MG63 (cell line): ENCODE measurements at places on chromosomes 1 and 21.

DNA sequence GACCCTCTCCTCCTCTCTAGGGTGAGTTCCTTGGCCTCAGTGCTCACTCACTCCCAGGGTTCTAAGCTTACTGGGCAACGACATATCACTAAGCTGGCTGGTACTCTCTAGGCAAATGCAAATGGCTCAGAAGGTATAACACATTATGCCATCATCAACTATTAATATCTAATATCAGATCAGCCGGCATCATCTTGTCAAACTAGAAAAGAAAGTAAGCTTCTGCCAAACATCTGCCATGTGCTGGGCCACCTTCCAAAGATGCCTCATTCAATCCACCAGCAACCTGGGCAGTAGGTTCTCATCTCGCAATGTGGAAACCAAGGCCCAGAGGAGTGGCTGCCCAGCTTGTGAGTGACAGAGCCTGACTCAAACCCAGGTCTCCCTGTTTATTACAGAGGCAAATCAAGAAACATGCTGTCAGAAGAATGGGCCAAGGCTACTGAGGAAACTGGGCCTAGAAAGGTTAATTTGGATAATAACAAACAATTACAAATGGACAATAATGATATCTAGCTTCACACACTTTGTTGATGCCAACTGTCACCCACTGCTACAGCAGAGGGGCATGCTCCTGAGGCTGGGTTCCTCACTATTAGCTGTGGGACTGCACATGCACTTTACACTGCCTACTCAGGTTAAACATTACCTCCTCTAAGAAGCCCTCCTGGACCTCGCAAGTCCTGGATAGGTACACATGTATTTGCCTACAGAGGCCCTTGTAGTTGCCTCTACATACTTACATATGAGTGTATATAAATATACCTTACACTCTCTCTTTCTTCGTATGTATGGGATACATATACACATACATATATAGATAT lies 183.3 kb upstream of the JUN start:
- no peak for DNase-seq

- DNase-seq: no peak
Observed at GRCh38 chr1:166705376-166706289, 133.6 kb upstream of the POGK start.

DNA sequence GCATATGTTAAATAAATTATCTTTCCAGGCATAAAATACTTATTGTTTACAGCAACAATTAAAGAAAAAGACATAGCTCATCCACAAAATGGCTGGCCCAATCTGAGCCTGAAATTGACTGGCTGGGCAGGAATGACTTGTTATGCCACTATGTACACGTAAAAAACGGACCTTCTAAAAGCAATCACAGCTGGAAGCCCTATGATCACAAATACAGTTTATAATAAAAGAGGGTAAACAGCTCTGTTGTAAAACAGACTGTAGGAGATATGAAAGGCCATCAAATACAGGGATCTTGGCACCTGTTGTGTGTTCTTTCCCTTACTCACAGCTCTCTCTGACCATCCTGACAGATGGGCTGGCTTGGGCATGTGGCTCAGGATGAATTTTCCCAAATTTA lies 70.5 kb upstream of the DMRTA2 start:
- no peak for DNase-seq

DNA sequence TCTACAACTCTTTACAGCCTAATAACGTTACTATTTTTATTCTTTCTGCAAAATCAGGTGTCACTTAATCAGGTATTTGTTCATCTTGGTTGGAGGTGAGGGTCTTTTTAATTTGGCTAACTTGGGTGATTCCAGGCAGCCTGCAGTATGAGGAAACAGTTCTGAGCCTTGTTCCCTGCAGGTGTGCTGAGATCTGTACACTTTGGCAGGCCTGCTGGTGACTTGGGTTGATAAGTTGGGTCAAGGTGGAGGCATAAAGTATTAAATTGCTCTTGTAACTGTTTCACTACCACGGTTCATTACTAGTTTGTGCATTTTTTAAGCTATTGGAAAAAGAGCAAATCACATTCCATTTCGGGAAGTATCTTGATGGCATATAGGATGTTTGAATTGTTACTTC lies 10.0 kb downstream of the MAP3K21 start:
- no peak for DNase-seq

DNA sequence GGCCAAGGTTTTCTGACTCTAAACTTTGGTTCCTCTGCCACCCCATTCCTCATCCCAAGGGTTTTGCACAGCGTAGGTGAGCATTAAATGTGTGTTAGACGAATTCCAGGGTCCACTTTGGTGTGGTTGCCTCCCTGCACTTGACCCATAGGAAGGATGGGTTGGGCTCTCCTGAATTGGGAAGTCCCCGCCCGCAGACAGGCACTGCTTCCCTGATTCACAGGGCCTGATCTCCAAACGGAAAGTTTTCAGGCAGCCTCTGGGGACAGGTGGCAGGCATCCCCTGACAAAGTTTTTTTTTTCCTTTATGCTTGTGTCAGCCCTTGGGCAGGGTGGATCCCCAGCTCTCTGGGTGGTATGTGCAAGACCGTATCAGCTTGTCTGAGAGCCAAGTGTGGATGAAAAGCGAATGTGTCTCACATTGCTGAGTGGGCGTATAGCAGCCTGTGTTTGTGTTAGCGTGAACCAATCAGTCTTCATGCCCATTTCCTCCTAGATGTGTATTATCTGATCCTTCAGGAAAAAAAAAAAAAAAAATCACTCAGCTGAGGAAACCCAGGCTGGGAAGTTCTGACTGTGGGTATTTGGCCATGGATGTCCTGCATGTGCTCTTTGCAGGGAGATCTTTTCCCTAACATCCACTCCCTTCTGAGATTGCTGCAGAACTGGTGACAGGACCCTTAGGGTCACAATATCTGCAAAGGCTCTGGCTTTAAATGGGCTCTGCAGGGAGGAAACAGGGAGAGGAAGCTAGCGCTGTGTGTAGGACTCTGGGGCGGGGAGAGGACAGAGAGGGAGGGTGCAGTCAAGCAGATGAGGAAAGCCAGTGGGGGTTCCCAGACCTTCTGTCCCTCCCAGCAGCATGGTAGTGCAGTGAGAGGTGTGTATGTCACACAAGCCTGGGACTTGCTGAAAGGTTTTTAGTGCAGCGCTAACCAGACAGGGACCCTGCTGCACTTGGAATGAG lies 42.2 kb upstream of the TRABD2B start:
- no peak for DNase-seq

DNA sequence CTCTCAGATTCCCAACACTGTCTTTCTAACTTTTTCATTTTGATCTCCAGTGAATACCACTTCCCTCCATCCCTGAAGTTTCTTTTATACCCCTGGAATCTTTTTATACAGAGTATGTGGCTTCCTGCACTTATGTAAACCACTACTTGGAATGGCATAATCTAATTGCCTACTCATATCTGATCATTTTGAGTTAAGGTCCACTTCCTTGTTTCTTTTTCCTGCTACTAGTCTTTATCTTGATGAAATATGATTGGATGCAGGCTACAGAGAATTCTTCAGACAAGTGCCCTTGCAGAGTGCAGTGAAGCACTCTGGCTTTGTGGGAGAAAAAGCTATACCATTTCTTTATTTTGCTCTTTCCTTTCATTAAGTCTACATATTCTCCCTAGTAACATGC lies 325.3 kb upstream of the ADAMTS5 start:
- DNase-seq: no peak

GRCh38 chr1:22222723-22223122 lies 79.8 kb upstream of the WNT4 start:
- DNase-seq: no peak

GRCh38 chr1:229310833-229311232 lies 32.0 kb downstream of the CCSAP start:
- peak; percentile 14 for DNase-seq

DNA sequence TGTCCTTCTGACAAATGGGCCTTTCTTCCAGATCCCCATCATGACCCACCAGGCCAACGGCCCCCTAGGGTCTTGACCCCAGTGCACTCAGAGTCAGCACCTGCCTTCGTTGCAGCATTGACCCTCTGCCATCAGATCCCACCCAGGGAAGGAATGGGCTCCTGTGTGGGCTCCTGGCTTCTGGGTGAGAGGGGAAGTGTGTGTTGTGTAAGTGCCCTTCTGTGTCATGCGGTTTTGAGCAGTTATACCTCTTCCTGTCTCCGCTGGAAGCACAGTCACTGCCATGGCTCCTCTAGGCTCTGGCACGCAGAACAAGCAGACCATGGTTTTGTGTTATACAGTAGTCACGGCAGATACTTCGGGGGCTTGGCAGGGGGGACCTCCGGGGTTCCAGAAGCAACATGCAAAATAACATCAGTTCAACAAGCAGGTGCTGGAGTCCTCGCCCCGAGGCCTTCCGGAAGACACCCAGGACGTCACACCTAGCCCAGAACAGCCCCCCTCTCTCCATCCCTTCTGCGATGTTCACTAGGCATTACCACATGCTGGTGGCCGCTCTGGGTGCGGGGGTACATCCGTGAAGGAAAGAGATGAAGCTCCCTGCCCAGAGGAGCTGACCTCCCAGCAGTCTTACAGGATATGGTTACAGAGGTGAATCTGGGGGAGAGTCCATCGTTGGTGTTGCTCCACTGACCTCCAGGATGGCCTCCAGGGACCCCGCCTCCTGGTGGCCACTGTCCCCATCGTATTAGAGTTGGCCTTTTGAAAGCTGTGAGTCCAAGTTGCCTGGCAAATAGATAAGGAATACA lies 17.4 kb upstream of the KCNAB2 start:
- no peak for DNase-seq

DNA sequence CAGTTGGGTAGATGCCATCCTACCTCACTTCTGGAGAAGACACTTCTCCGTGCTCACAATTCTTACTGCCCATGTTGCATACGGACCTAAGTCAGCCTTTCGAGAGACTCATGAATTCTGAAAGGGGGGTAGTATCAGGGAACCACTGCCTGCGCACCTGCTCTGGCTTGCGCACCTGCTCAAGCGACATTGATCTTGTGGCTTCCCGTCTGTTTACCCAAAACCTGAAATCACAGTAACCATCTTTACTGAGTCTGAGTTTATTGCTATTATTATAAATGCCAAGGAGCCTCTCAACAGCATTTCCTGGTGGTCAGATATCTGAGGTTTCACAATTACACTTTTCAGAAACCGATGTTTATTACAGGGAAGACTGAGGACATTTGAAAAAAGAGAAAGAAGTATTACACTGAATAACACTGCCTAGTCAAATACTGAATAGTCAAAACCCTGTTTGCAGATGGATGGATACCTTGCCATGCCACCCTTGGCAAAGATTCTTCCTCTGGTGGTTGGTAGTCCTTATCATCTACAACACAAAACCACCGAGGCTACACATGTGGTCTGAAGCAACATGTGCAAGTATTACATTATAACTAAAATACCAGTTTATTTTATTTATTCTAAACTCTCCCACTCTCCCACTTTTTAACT lies 208.7 kb downstream of the SIPA1L2 start:
- no peak for DNase-seq

DNA sequence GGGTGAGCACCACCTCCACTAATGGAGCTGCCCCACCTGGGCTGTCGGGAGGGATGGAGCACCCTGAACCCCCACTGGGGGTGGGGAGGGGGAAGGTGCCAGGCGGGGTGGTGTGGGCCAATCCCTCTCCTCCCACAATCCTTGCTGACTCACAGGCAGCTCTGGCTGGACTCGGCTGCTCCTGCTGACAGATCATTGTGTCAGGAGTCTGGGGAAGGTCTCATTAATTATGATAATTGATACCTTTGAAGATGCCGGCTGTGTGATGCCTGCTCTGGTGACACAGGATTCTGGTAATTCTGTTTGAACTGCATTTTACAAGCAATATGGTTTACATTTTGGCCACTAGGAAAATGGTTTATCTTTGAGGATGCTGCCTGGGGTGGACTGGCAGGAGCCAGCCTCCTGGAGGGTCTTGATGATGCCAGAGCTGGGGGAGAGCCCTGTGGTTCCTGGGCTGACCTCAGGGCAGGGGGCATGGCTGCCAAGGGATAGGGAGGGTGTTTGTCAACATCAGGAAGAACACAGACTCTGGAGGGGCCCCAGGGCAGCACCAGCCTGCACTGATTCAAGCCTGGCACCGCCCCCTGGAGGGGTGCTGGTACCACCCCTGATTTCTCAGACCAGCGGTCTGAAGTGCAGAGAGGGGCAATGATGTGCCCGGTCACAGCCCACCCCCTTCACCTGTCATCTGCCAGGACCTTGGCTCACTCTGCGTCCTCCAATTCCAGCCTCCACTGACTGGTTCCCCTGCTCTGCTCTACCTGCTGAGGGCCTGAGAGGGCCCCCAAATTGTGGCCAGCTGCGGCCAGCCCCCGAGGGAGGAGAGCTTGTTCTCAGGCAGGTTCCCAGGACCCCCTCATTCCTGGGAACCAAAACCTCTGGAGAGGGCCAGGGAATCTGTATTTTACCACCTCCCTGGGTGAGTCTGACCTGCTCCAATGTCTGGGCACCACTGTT lies 338.8 kb downstream of the MATN1 start:
- DNase-seq: peak; percentile 41

DNA sequence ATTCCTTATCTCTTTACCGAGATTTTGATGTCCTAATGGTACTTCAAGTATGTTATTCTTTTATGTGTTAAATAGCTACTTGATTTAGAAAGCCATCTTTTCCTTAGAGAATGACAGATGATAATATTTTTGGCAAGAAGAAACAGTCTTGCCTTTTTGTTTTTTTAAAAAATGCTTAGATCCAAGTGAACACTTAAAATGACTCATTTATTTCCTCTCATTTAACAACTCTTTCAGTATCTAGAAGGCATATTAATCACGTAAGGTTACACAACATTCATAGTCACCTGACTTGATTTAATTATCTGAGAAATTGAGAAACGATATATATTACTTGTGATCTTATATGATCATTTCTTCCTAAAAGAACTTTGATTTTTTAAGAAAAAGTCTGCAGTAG lies 52.4 kb downstream of the SUCO start:
- DNase-seq: no peak

DNA sequence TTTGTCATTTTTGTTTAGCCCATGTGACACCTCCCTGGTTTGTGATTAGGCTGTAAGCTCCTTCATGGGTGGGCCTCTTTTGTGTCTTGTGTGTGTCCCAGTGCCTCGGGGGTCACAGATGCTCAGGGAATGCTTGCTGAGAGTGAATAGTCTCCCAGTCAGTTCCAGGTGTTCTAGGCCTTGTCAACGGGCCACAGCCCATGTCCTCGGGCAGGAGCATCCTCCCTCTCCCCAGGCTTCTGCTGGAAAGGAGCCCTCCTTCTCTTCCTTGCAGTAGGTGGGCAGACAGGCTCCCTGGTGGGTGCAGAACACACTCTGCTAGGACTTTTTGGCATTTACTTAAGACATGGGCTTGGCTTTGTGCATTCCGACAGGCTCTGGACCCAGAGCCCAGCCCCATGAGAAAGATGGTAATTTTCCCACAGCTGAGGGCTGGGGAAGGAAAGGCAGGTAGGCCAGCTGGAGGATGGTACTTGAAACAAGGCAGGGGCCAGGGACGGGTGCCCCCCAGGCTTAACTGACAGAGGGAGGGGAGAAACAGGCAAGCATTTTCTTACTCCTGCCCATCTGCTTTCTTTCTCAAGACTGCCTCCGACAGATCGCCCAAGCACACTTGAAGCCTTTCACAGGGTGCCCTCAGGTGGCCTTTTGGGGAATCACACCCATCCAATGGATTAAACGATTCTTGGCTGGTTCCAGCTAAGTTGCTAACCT lies 7.1 kb upstream of the CPLANE2 start:
- DNase-seq: peak; percentile 55

- peak; percentile 46 for DNase-seq
Observed at GRCh38 chr1:179817789-179818188, 59.8 kb downstream of the TOR1AIP2 start.

- DNase-seq: peak; percentile 81
Observed at GRCh38 chr1:234987415-234988154, 141.1 kb downstream of the TOMM20 start.

GRCh38 chr1:116458695-116459094 lies 85.7 kb downstream of the ATP1A1 start:
- DNase-seq: no peak

- DNase-seq: no peak
Observed at GRCh38 chr1:12527564-12527963, 90.4 kb downstream of the DHRS3 start.

GRCh38 chr1:53259932-53260331 lies 21.6 kb upstream of the MAGOH start:
- no peak for DNase-seq
